ENCODE measurements at places on chromosomes 13 and 19.

DNA sequence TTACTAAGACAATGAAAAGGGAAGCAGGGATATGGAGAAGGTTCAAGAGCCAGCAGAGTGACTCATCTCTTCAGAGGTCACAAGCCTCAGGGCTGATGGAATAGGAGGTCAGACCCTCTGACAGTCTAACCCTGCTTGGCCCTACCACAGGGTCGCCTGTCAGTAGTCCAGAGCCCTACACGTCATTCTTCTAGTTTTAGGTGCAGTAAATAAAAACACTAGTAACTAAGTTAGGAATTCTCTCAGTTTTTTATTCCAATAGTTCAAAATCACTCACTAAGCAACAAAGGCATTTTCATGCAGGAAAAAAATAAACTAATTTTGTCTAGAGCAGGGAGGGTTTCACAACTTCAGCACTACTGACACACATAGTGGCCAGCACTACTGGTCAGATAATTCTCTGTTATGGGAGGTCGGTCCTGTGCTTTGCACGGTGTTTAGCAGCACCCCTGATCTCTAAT, 27.2 kb downstream of the FOXO1 start:
- DNase-seq = no peak

- no peak for DNase-seq
These were observed 1701.0 kb downstream of the SLITRK5 start for GRCh38 chr13:89372193-89372592.

GRCh38 chr19:58558066-58558622, at the start of gene UBE2M:
UBE2M (minus strand) TSS chr19:58558611; CDS start chr19:58558381, 230 bp downstream.
- DNase-seq = peak; percentile 73

DNA sequence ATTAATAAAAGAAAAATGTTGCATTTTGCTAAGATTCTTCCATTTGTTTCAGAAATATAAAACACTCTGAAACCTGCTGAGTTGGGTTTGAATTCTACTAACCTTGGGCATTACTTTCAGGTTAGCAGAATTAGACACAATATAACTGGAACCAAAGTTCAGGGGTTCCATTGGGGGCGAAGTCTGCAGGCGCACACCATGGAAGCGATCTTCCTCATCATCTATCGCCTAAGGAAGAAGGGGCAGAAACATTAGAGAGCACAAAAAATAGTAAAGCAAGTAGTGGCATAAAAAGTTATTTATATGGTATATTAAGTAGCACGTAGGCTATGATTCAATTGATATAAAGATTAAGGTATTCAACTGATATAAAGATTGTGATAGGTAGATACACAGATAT, 34.1 kb downstream of the CARD8 start:
- no peak for DNase-seq

- no peak for DNase-seq
These were observed 666 bp downstream of the POMP start for GRCh38 chr13:28659621-28659970.

- DNase-seq = no peak
These were observed 302.0 kb upstream of the MIR17HG start for GRCh38 chr13:91045351-91046034.

DNA sequence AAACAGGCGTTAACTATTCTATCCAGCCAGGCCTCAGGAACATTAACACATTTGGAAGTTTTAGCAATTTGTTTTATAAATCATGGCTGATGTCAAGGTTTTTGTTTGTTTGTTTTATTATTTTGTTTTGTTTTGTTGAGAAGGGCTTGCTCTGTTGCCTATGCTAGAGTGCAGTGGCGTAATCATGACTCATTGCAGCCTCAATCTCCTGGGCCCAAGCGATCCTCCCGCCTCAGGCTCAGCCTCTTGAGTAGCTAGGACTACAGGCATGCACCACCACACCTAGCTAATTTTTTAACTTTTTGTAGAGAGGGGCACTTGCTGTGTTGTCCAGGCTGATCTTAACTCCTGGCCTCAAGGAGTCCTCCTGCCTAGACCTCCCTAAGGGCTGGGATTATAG, 28.3 kb downstream of the NUP58 start:
- DNase-seq = no peak

DNA sequence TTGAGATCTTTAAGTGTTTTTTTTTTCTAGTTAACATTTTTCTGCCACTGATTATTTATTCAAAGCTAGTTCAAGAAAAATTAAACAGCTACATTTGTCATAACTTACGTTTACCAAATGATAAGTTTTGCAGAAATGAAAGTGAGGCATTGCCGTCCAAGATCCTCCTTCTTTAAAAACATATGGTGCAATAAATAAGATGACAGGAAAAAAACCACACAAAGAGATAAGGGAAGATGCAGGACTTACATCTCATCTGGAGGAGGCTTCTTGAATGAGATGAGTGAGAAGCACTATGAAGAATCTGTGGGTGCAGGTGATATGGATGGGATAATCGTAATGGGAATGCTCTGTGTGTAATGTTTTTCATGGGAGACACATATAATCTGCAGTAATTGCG, 12.4 kb downstream of the TNFSF13B start:
- DNase-seq = no peak

GRCh38 chr13:53206455-53206854, 177.8 kb downstream of the OLFM4 start:
- no peak for DNase-seq

DNA sequence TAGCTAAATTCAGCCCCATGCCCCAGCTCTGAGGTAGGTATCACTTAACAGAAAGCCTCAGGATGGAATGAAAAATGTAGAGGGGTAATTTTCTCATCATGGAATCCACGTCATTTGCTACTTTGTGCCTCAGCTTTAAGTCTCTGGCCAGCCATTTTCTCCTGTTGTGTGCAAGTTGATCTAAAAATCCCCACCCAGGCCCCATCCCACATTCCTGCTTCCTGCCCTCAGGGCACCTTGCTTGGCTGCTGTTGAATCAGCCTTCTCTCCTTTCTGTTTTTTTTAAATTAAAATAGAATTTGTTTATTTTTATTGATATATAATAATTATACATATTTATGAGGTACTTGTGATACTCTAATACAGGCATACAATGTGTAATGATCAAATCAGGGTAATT, 179.9 kb upstream of the TSHZ3 start:
- DNase-seq = no peak

DNA sequence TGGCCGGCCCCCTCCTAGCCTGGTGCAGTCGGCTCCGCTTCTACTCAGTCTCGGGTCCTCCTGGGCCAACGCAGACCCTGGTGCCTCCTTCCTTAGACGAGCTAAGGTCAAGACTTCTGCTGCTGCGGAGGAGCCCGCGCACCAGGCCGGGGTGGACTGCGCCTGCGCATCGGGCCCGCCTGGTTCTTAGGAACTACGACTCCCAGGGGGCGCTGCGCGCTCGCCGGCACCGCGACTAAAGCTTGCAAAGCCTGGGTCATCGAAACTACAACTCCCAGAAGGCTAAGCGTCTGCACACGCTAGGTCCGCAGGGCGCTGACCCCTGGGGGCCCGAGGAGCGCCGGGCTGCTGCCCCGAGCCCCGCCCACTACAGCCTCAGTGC, at the start of gene ZNF835:
Gene ZNF835, minus strand, starts transcription at position 145 of the 382 bp plus-strand sequence. CDS start 6,559 bp downstream, outside the sequence.
- DNase-seq = peak; percentile 77

DNA sequence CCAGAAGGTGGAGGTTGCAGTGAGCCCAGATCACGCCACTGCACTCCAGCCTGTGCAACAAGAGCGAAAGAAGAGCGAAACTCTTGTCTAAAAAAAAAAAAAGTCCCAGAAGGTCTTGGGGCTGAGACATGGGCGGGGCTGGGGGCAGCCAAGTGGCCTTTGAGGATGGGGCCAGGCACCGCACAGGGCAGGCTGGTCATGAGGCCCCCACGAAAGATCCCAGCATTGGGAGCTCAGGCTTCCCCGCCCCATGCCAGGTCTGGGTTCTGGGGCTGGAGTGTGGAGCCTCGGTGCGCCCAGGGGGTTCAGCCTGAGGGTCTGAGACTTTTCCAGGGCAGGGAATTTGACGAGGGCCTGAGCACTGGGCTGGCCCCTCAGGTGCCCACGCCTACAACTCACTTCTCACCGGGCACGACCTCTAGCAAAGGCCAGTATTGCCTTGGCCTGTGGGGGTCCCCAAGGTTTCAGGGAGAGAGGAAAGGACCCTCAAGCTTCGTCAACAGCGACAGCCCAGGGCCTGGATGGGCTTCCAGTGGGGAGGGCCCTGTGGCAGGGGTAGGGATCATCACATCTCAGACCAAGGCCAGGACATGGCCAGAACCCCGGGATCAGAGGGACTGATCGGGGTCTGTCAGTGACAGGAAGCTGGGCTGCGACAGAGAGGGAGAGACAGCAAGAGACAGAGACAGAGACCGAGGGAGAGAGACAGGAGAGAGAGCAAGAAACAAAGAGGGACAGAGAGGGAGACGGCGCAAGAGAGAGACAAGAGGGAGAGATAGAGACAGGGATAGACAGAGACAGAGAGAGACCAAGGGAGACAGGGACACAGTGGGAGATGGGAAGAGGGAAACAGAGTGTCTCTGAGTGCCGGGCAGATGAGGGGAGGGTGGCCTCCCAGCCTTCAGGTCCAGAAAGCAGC, 7.5 kb upstream of the MEX3D start:
- no peak for DNase-seq

- no peak for DNase-seq
These were observed 101.0 kb downstream of the STARD13 start for GRCh38 chr13:33184530-33184929.

DNA sequence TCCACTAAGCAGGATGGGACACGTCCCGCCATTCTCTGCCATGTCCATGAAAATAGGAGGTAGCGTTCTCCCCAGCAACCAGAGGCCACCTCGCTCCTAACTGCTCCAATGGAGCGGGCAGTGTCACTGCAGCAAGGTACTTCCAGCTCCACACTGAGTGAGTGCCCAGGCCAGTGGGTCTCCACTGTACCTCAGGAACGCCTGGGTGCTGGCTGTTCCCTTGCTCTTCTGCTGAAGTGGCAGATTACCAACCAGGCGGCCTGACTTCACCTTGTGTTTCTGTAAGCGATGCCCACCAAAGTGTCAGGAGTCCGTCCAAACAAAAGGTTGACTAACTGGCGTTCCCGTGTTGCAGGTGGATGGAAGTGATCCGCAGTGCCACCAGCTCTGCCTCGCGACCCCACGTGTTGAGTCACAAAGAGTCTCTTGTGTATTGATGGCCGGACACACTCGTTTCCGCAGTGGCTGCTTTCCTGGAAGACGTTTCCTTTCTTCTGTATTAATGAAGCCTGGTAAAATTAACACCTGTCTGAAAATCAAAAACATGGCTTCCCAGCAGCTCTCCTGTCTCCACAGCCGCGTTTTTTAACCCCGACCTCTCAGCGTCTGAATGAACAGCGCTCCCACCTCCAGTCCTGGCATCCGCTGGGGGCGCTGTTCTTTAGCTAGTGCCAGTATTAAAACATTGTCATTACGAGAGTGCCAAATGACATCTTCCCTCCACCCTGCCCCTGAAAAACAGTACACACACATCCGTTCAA, 128.8 kb downstream of the STK24 start:
- DNase-seq = no peak

DNA sequence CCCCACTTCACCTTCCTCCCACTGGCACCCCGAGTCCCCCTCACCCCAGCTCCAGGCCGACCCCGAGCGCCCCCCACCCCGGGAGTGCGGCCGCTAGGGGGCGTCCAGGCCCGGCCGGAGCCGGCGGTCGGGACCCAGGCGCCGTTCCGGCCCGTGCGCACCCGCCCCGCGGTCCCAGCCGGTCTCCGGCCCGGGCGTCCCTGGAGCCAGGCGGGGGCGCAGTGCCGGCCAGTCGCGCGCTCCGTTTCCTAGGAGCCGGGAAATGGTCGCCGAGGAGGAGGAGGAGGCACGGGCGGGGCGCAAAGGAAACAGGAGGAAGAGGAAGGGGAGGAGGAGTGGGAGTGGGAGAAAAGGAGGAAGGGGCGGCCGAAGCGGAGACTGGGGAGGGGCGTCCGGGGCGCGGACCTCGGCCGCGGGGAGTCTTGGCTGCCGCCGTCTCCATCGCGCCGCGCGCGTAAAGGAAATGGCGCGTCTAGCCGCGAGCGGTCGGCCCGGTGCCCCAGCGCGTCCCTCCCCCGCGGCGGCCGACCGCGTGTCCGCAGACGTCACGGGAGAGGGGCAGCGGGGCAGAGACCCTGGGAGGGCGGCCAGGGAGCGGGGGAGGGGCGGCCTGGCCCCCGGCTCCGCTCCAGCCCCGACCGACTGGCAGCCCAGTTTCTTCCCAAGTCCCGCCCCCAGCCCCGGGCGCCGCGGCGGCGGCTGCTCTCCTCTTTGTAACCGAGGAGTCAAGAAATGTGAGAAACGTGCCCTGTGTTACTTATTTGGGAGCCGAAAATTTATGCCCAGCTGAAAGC, 1.1 kb upstream of the KCTD15 start:
- peak; percentile 54 for DNase-seq

- DNase-seq = no peak
These were observed 3.8 kb downstream of the KCTD12 start for GRCh38 chr13:76882431-76882830.

- DNase-seq = no peak
These were observed 168.9 kb downstream of the TEX29 start for GRCh38 chr13:111489301-111489700.

DNA sequence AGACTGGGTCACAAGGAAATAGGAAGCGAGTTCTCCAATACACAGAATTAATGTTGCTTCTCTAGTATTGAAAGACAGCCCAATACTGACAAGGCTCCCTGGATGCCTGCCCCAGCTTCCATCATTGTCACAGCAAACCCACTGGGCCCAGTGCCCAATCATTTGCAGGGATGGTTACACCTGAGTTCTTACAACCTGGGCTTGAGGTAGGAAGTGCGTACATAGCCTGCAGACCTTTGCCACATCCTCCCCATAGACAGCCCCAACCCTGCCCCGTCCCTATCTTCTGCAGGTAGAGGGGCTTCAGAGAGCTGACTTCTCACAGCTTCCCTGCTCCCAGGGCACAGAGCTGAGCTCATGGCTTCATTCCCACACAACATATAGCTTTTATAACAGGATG, 108.1 kb upstream of the UBL3 start:
- DNase-seq = no peak

DNA sequence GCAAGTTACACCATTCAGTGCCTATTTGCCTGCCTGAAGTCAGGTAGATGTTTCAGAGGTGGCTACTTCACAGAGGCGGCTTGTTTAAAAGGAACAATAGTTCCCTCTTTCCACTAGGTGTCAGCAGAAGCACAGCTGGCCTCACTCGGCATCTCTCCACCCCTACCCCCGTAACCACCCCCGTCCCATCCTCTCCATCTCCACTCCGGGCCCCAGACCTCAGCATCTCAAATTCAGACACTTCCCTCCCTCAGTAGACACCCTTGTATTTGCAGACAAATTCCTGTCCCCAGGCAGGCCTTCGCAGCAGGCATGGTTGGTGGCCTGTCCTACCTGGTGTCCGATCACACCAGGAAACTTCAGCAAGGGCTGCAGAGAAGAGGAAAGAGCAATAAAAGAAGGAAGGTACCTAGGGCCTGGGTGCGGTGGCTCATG, 9.1 kb upstream of the DPP9 start:
- DNase-seq = no peak

- no peak for DNase-seq
These were observed 15.3 kb downstream of the RAB3D start for GRCh38 chr19:11324079-11324661.

GRCh38 chr13:101326710-101327109, 89.6 kb downstream of the NALCN start:
- no peak for DNase-seq

GRCh38 chr19:7968796-7969554, 25.5 kb upstream of the TIMM44 start:
- no peak for DNase-seq

Measured in activated CD4-positive, CD25-positive, alpha-beta regulatory T cell treated with anti-CD3 and anti-CD28 coated beads, Interleukin-2, amount 50 U/mL, for 72 hours (primary cell).